ENCODE measurements at places on chromosomes 2 and 18.

DNA sequence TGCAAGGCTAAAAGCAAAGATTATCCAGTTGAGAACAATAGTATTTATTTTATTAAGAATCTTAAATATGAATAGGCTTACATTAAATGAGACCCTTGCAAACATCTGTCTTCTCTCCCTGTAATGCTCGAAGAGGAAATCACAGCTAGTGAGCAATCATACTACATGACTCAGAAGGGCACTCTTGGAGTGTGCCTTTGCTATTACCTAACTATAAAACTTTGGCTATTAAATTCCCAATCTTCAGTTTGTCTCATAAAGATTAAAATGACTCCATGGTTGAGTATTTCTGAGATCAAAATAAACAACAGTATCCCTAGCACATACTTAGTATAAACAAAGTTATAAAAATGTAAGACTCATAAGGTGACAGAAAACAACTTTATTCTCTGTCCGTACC lies 296.9 kb downstream of the KCNJ3 start:
- no peak for DNase-seq

DNA sequence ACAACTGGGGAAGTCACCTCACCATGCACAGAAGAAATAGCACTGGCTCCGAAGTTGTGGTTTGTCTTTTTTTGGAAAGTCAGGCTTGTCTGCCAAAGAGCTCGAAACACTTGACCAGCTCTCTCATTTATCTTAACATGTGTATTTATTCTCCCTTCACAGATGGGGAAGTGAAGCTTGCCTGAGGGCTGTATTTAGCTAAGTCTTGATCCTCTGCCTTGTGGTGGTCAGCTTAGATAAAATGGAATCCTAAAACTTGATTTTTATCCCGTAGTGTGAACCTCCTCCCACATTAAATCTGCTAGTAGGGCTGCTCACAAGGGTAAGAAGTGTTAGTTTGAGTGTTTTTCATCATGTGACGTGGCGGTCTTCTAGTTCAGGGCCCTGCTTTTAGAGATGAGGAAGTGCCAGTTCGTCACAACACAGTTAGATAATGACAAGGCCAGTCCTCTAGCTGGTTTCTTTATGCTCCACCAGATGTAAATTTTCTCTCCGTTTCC lies 89.7 kb downstream of the TMEM247 start:
- peak; percentile 77 for DNase-seq

DNA sequence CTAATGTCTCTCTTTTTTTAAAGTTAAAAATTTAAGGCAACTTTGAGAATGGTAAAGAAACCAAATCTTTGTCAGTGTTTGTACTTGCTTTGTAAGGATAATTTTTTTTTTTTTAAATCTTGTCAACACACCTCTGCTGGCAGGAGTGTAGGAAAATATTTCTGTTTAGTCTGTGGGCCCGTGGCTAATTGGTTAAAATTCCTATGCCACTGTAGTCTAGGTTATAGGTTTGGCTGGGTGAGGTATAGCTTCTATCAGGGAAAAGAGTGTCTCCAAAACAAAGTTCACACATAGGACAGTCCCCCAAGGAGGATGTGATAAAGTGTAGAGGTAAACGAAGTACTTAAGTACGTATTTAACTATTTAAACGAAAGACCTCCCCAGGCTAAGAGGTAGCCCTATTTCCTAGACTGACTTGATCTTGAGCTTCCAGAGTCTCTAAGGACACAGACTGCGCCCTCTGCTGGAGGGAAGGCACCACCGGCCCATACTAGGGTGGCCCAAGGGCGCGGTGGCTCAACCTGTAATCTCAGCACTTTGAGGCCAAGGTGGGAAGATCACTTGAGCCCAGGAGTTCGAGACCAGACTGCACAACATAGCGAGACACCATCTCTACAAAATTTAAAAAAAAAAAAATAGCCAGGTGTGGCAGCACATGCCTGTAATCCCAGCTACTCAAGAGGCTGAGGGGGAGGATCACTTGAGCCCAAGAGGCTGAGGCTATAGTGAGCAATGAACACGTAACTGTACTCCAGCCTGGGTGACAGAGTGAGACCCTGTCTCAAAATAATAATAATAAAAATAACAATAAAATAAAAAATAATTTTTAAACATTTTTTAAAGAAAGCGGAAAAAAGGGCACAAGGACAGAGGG lies 8.9 kb downstream of the TEX44 start:
- DNase-seq: peak; percentile 88

DNA sequence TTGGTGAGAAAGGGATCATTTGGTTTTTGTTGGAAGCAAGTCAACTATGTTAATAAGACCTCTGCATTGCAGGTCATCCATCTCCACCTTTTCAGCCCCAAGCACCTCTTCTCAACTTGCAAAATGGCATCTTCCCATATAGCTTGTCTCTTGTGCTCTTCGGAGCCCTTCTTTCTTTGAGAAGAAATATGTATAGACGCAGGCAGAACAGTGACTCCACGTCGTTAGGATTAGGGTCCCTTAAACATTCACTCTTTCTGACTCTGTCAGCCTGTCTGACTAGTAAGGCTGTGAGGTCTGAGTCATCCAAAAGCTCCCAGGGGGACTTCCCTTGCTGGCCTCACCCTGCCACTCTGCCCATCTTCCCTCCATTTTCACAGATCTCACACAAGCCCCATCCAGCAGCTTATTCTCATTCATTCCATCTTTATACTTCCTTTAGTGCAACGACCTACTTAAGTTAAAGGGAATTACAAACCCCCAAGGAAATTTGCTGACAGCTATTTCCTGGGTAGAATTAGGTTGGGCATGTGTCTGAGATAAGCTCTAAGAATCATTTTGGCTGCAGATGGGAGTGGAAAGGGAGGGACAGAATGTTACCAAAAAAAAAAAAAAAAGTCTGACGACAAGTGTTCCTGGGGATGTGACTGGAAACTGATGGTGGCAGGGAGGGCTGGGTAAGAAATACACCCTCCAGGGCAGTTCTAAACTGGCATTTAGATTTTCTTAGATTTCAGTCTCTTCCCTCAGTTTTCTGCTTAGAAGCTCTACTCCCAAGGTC lies 37.7 kb upstream of the MEX3C start:
- peak; percentile 80 for DNase-seq

DNA sequence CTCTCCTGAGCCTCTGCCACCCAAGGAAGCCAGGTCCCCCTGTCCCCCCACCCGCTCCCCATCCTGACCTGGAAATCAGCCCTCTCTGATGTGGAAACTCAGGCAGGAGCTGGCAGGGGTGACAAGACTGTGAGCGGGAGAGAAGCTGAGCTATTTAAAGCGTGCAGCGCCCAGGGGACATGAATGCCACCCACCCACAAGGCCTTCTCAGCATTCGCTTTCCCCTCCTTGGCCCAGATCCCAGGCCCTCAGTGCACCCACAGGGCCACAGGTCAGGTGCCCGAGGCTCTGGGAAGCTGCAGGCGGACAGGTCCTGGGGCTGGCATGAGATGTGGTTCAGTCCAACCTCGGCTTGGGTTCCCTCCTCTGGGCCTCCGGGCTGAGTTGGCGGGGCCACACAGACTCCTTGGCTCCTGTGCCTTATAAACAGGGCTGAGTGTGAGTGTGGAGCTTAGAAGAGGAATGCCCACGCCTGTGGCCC lies 168.3 kb downstream of the SMAD7 start:
- no peak for DNase-seq

- peak; percentile 72 for DNase-seq
Observed at GRCh38 chr2:181354626-181355025, 102.6 kb upstream of the ITGA4 start.

DNA sequence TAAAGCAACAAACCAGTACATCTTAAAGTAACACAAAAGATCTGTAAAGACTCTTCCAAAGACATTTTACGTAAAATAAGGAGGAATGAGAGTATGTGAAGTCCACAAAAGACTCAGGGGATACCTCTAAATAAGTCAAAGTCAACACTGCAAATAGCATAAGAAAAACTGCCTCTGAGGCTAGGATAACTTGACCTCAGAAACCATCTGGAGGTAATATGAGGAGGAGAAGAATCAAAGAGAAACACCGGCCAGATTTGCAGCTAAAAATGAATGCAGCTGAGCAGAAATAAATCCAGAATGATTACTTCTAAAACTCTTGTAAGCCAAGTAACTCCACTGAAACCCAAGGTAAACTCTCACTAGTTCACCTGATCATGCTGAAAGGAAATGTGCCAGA lies 52.2 kb upstream of the ERMN start:
- DNase-seq: no peak

GRCh38 chr2:191020742-191021381 lies 6.9 kb upstream of the STAT1 start:
- peak; percentile 96 for DNase-seq

- DNase-seq: no peak
Observed at GRCh38 chr2:9590641-9591040, 35.0 kb upstream of the ADAM17 start.

- DNase-seq: no peak
Observed at GRCh38 chr2:74048147-74048546, 63.4 kb downstream of the TET3 start.

- no peak for DNase-seq
Observed at GRCh38 chr2:158056875-158057274, 44.8 kb upstream of the UPP2 start.

- peak; percentile 40 for DNase-seq
Observed at GRCh38 chr18:53796040-53796729, 428.3 kb downstream of the MBD2 start.

DNA sequence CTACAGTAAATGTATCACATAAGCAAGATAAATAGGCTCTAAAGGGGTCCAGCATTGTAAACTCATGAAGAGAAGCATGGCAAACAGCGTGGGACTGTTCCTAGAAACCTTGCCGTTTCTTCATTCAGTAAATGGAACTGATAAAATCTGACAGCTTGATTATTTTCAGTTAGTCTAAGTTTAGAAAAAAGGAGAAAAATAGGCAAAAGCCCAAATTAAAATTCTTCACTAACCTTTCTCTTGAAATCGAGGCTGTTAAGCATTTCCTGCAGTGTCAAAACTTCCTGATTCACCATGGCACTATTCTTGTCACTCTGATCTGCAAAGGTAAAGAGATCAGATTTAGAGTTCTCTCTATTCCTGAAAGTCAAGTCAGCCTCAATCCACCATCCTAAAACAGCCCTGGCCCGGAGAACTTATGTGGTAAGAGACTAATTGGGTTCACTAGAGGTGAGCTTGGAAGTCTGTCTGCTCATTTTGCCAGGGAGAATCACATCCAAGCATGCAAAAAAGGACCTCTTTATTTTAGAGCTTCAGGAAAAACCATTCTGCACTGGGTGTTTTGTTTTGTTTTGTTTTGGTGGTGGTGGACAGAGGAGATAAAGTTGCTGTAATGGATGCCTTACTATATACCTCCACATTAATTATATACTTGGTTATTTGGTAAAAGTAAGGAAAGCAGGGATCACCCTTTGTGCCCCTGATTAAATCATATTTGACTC lies 52.4 kb upstream of the STAT1 start:
- no peak for DNase-seq

- DNase-seq: no peak
Observed at GRCh38 chr18:23883277-23883790, 131.2 kb upstream of the TTC39C start.

DNA sequence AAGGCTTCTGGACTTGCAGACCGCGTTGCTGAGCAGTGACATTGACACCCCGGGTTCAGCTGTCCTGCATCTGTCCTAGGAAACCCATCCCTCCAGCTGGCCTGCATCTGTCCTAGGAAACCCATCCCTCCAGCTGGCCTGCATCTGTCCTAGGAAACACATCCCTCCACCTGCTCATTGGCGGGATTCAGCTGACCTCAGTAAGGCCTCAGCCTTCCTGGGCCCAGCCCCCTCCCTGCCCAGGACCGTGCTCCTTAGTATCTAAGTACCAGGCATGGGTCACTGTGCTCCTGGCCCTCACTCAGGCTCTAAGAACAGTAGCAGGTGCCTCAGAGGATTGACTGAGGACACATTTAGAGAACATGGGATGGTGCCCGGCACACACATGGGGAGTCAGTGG lies 1.2 kb downstream of the MLPH start:
- DNase-seq: no peak

- peak; percentile 47 for DNase-seq
Observed at GRCh38 chr2:110678457-110679336, 834 bp upstream of the BUB1 start.

GRCh38 chr2:48391616-48392015 lies 138.3 kb upstream of the STON1 start:
- no peak for DNase-seq

Data from suppressor macrophage treated with lipopolysaccharide for 1 hour (primary cell).